ENCODE measurements at places on chromosomes 2 and 18. TPM values are rescaled to one million over a fixed set of nuclear protein-coding genes. Genes with fewer than 3 reads are reported as not detected.

DNA sequence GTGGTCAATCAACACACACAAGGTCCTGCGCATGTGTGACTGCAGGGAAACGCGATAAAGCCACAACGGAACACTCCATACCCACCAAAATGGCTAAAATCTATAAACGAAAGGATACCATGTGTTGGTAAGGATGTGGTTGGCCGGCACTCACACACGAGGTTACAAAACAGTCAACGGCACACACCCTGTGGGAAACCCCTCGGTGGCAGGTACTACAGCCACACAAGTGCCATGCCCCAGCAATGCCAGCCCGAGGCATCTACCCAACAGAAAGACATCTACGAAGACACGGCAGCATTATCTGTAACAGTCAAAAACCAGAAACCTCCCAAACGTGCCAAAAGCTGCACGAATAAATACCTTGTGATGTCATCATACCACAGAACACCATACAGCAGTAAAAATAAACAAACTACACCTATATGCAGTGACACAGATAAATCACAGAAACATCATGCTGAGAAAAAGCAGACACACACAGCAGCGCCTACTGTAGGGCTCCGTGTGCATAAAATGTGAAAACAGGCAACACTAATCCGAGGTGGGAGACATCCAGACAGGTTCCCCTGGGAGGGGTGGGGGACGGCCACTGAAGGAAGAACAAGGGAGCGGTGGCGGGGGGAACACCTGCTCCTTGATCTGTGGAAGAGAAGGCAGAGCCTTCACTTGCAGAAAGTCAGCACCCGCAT lies 36.7 kb downstream of the HDAC4 start:
- DNase-seq, result no peak

GRCh38 chr2:174327841-174328113 lies 7.0 kb upstream of the SP9 start:
- no peak for DNase-seq

GRCh38 chr2:222883420-222883819 lies 22.6 kb downstream of the ACSL3 start:
- no peak for DNase-seq

Gene PAX8
- total RNA-seq, result 30.2 TPM

Gene GPBAR1
- total RNA-seq, result 0.35 TPM

Gene AKAIN1
- total RNA-seq, result not detected

Gene ATP8B1
- total RNA-seq, result 56.7 TPM

Gene REG3A
- total RNA-seq, result not detected

GRCh38 chr2:108074946-108075345 lies 88.6 kb downstream of the SLC5A7 start:
- no peak for DNase-seq

DNA sequence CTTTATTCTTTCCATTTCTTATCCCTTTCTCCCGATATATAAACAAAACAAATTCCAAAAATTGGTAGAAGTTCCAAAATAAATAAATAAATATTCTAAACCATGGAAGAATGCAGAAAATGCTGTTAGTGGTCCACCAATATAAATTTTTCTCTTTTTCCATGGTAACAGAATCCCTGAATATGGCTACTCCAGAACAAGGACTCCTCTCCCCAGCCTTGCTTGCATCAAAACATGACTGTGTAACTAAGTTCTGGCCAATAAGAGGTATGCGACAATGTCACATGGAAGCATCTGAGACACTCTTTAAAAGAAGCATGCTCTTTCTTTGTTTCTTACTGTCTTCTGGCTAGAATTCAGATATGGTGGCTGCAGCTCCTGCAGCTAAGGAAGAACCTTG lies 325.1 kb upstream of the TANK start:
- no peak for DNase-seq

DNA sequence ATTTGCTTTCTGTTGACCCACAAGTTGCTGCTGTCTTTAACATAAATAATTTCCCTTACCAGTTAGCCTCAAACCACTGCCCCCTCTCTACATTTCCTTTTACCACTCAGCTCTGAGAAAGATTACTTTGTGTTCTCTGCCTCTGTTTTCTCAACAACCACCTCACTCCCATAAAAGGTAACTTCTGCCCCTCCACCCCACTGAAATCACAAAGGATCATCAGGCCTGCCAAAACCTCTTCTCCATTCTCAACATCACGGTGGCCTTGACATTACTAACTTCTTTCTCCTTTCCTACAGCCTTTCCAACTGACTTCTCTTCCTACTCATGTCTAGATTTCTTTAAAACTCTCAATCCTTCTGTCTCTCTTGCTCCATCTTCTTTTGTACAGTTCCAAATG lies 10.1 kb downstream of the ACADL start:
- DNase-seq, result no peak

Gene VWC2L
- not detected for total RNA-seq

- DNase-seq, result no peak
Observed at GRCh38 chr2:10790228-10790973, 22.2 kb downstream of the PDIA6 start.

GRCh38 chr2:66101206-66101605 lies 333.7 kb upstream of the MEIS1 start:
- DNase-seq, result no peak

Gene KIF5C
- total RNA-seq, result 0.58 TPM

DNA sequence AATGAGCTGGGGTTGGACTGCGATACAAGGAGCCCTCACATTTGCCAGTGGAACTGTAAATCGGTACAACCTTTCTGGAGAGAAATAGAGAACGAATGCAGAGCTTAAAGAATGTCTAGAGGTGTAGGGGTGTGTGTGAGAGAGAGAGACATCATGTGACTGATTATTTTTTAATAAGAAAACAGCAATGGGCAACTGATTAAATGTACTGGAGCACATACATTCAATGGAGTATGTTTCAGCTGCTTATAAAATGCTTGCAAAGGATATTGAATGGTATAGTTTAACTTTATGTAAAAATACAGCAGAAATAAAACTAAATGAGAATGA lies 391 bp upstream of the TMEM17 start:
- DNase-seq, result peak; percentile 29

DNA sequence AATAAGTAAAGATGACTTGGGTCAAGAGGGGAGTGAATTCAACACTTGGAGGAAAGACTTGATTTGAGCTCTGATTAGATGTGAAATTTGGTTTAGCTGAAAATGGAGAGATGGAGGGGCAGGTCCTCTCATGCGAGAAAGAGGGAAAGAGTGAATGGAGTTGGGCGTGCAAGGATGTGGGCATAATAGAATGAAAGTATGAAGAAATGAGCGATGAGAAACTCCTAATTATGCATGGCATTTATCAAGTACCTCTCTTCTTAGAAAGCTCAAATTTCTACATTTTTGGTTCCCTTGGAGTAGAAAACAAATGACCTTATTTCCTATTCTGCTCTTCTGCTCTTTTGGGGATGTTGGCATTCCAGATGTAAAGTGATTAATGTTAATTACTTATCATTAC lies 161.5 kb downstream of the PHLPP1 start:
- no peak for DNase-seq

Gene NGEF
- total RNA-seq, result 0.47 TPM

GRCh38 chr2:26721115-26722032 lies 28.9 kb downstream of the KCNK3 start:
- no peak for DNase-seq

Gene FOXI3
- not detected for total RNA-seq

- no peak for DNase-seq
Observed at GRCh38 chr2:68172521-68172920, 14.8 kb downstream of the PNO1 start.

- DNase-seq, result peak; percentile 10
Observed at GRCh38 chr18:43893001-43893637, 615.8 kb upstream of the SYT4 start.

DNA sequence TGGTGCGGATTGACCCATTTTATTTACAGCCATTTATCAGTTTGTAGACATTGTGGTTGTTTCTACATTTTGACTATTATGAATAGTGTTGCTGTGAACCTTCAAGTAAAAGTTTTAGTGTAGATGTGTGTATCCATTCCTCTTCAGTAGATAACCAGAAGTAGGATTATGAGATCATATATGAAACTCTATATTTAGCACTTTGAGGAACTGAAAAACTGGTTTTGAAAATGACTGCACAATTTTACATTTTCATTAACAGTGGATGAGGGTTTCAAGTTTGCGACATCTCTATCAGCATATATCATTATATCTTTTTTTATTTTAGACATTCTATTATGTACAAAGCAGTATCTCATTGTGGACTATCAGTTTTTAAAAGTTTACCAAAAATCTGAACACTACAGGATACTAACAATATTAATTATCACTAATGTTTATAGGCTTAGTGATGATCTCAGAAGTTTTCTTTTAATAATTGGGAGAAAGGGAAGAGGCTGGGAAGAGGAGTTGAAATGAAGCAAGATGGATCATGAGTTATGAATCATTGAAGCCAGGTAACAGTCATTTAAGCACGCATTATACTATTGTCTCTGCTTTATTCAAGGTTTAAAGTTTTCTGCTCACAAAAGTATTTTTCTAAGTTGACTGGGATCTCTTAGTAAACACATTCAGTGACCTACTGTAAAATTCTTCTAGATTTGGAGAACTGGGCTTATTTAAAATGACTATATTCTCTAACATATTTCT lies 329.0 kb upstream of the LRATD1 start:
- no peak for DNase-seq

DNA sequence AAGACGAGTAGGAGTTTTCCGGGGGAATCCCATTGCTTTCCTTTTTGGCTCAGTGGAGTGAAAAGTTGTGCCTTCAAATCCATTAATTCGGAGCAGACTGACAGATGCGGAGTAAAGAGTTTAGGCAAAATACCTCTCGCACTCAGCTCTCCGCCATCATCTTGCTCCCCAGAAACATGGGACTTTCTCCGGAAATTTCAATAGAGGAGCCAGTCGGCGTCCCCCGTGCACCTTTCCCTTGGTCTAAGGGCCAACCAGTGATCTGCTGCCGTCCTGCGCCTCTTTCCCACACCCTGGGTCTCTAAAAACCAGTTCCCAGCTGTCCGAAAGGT lies 318 bp downstream of the TYW5 start:
- DNase-seq, result no peak

- DNase-seq, result no peak
Observed at GRCh38 chr2:689877-690510, 12.8 kb upstream of the TMEM18 start.

DNA sequence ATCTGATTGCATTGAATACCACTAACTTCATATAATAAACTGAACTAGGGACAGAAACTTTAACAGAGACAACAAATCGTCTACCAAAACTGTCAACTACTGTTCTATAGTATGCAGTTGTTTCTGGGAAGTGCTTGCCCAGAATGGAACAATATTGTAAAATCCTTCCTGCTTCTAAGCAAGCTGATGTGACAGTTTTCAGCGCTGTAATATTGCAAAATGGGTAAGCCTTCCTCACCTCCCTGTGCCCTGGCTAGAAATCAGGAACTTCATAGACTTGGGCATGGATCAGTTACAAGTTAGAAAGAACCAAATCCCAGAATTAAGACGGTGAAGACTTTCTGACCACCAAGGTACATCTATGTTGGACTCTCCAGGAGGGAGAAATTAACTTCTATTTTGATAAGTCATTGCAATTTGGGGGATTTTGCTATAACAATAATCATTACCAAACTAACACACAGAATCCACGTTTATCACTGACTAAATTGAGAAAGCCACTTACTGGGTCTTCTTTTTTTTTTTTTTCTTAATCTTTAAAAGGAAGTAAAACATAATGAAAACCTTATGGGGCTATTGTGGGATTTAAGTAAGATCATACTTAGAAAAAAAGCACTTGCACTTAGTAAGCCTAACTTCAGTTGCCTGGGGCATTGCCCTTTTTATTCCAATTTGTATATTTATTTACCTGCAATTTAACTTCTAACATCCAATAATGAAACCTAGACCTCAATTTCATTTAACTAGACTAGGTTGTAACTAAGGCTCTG lies 261.5 kb downstream of the TRIB2 start:
- no peak for DNase-seq

Gene FLACC1
- 0.15 TPM for total RNA-seq

GRCh38 chr2:201139836-201140604 lies 24.1 kb downstream of the CFLAR start:
- DNase-seq, result no peak

GRCh38 chr2:207123335-207123744 lies 42.4 kb downstream of the KLF7 start:
- no peak for DNase-seq

- DNase-seq, result no peak
Observed at GRCh38 chr18:32530947-32531651, 60.4 kb upstream of the GAREM1 start.

GRCh38 chr2:207504513-207505170 lies 25.1 kb upstream of the CREB1 start:
- no peak for DNase-seq

Gene CFAP210
- total RNA-seq, result not detected

Gene CNOT11
- 40.5 TPM for total RNA-seq

GRCh38 chr2:27398962-27399361 lies 10.4 kb downstream of the PPM1G start:
- DNase-seq, result no peak

DNA sequence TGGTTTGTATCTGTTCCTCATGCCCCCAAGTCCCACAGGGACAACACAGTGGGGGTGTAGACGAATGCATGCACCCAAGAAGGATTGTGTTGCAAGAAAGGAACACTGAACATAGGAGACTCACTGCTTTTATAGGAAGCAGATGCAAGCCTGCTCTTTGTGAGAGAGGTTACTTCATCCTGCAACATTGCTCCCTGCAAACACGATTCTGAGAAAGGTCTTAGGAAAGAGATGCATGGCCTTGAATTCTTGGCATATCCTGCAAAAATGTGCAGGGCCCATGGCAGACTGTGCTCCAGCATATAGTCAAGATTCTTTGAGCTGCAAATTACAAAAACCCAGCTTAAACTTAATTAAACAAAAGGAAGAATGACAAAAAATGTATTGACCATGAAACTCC lies 312.2 kb upstream of the MGAT5 start:
- DNase-seq, result no peak

GRCh38 chr2:239548451-239548871 lies 147.6 kb upstream of the HDAC4 start:
- no peak for DNase-seq

Gene IMPA2
- total RNA-seq, result 2.5 TPM

Gene ARHGAP25
- total RNA-seq, result 24.9 TPM

- DNase-seq, result no peak
Observed at GRCh38 chr2:216081012-216081411, 597 bp downstream of the PECR start.
